ENCODE measurements at places on chromosomes 2 and 18. TPM values are rescaled to one million over a fixed set of nuclear protein-coding genes. Genes with fewer than 3 reads are reported as not detected.

DNA sequence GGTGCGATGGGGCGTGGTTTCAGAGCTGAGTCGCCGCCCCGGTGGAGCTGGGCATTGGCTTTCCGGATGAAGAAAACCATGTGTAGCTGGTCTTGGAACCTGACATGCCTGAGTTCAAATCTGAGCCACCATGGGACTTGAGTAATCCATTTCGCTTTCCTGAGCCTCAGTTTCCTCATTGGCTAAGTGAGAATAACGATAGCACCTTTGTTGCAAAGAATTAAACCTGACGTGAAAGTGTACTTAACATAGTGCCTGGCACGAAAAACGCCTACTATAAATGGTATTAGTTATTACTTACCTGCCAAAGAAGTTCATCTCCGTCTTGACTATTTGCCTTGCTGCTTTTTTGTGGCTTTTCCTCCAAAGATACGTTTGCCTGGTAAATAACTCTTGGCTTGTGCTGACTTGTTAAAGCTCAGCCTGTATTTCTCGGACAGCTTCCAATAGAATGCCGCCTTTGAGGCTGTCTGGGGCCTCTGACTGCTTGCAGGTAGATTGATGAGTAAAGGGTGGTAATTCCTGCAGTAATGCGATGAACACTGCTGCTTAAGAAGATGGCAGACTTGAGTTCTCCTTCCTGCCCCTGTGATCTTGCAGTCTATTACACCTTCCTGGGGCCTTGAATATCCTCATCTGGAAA, 1.3 kb downstream of the CDCA7 start:
- peak; percentile 57 for DNase-seq

GRCh38 chr2:11505652-11506610, 27.9 kb upstream of the GREB1 start:
- peak; percentile 40 for DNase-seq

DNA sequence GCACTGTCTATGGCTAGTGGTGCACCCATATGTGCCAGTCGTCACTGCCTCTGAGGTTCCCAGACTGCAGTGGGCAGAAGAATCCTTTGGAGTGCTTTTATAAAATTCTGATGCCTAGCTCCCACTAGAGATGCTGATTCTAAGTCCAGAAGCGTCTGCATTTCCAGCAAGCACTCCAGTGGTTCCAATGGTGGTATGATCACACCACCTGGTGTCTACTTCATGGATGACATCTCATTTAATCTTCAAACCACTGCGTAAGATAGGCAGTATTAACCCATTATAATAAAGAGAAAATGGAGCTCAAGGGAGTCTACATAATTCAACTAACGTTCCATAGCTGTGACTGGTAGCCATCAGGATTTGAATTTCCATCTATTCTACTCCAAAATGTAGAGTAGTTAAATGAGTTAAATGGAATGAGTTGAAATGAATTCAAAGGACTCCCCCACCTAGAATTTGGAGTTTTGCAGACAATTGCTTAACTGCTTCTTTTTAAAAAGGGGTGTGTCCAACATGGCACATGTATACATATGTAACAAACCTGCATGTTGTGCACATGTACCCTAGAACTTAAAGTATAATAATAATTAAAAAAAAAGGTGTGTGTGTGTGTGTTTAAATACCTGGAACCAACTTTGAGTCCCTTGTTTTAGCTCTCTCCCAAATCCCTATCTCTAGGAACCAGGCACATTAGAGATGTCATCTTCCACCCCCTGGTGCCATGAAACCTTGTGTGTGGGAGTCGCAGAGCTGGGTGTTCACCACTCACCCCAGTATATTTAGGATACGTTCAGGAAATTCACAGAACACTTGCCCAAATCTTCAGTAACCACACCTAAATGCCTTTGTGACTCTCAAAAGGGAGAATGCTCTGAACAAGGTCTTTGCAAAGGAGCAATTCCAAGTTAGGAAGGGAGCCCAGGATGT, 14.1 kb downstream of the LAMA3 start:
- DNase-seq: peak; percentile 59

DNA sequence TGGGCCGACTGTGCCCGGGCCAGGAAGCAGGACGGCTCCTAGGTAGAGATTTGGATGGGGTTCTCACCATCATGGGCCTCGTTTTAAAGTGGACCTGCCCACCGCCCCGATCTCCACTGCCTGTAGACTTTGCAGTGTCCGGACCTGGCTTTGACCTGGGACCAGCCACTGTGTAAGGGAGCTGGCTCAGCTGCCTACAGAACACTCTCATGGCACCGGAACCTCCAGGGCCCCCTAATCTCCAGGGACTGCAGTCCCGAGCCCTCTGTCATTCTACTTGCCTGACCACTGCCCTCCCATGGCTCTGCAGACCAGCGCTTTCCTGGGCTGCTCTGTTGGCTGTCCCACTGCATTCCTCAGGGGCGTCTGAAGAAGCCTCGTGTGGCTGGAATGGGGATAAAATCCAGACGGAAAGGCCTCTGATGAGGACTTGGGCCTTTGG, 120.8 kb downstream of the GLI2 start:
- DNase-seq: no peak

- peak; percentile 62 for DNase-seq
These were observed 12.2 kb downstream of the PLB1 start for GRCh38 chr2:28507796-28508764.

TOGARAM2 gene
- total RNA-seq: 0.47 TPM

STPG4 gene
- total RNA-seq: 12.7 TPM
